ENCODE measurements at places on chromosomes 2 and 18.
A peak's percentile ranks its signal among the peaks of the same experiment; 100 is the strongest.

DNA sequence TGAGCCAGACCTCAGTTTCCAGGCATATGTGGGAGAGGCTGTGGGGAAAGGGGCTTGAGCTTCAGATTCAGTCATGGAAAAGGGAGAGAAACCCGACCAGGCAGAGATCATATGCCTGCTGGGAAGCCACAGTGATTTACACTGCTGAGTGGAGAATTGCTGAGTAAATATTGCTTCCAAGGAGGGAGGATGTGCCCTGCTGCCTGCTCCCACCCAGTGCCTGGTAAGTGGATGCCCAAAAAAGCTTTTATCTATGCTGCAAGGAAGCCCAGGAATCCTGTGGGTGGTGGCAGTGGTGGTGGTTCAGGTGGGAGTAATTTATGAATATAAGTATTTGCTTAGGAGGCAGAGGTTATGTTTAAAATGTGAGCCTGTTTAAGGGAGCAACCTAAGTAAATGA is 39.5 kb downstream of the INO80C start:
- DNase-seq = peak; percentile 17

GRCh38 chr18:32086881-32087280 is 4.8 kb upstream of the RNF138 start:
- DNase-seq = no peak

DNA sequence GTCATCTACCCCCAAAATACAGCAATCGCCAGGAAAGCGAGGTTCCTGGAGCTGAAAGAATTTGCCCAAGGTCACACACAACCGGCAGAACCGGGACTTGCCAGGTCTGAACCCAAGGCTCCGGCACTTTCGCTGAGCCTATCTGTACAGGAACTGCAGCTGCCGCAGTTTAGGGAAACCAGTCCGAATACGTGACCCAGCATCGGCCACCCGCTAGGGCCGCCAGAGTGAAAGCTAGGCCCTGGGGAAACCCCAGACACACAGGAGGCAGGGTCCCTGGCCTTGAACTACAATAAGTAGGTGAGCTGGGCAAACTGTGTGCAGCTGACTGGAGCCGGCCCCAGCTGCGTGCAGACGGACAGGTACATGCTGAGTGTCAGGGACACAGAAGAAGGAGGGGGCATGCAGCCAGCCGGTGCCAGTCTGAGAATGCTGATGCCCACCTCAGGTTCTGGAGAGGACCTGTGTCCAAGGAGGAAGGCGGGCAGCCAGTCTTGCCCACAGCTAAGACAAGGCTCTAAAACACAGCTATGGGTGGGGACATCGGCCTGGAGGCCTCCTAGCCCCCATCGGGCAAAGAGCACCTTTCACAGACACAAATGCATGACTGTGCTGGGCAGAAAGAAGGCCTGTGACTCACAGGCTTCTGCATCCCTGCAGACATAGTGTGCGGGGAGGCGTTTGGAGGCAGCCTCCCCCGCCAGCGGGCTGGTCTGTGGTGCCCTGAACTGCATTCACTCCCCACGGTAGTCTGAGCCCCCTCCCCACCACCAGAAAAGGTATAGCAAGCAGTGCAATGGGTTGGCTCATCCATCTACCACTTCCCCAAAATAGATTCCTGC is 107.4 kb upstream of the ID2 start:
- no peak for DNase-seq

- peak; percentile 37 for DNase-seq
These were observed 40.4 kb upstream of the FAM124B start for GRCh38 chr2:224442071-224442967.

DNA sequence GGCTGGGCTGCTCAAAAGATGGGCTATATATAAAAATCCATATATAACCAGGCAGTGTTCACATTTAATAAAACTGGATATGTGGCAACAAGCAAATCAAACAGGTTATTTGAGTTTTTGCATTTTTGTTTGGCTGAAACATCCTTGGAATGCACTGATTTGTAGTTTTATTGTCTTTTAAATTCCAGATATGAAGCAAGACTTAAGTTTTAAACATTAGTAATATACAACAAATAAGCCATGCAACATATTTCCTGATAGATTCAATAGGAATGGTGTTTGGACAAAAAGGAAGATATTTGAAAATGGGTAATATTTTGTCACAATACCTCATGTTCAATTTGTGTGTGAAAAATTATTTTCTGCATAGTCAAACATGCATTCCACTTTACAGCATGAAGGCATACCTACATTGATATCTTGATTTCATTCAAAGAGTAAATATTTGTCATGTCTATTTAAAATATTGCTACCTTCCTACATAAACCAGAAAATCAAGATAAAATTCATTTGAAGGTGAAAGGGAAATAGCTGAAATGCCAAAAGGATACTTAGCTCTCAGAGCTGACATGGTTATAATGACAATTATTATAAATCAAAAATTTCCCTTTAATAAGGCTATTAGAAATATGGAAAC is 132.3 kb upstream of the NETO1 start:
- no peak for DNase-seq

- DNase-seq = no peak
These were observed 408.7 kb upstream of the NRP2 start for GRCh38 chr2:205273627-205274026.

DNA sequence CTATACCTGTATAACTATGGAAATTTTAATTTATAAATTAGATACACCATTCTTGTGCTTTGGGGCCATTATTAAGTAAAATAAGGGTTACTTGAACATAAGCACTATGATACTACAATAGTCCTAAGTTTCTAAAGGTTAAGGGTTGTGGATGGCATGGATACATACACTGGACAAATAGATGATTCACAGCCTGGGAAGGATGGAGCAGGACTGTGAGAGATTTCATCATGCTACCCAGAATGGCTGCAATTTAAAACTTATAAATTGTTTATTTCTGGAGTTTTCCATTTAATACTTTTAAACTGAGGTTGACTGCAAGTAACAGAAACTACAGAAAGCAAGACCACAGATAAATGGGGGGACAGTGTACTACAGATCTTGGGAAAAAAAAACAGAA is 295.8 kb upstream of the ZNF804A start:
- DNase-seq = no peak

DNA sequence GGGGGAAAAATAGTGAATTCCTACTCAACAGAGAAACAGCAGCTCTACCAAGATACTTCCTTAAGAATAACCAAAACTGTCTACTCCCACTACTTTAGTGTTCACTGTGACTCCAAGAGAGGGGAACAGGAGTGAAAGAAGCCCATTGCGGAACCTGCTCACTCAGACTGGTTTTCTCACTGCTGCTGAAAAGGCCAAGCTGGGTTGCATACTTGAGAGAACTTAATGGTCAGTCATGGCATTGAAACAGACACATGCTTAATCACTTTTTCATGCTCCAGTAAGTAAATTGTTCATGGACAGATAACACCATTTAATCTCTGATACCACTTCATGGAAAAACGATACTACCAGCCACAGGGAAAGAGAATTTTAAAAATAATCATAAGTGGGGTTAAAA is 35.7 kb upstream of the SLC8A1 start:
- DNase-seq = no peak

DNA sequence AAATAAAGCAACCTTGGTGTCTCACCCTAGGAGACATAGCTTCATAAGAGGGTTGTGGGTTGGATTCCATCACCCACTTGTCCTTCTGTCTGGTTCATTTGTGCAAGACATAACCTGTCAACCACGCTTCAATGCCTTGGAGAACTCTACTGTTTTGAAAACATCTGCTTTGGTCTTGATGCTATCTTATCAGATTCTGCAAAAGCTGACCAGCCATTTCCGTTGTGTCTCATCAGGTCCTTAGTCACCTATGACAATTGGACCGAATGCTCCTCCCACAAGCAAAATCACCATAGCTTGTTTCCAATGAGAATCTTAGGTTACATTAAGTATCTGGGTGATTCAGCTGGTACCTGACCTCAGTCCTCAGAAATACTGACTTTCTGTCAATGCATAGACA is 35.4 kb downstream of the STAT4 start:
- no peak for DNase-seq

GRCh38 chr18:6434987-6435709 is 20.4 kb upstream of the L3MBTL4 start:
- no peak for DNase-seq

- DNase-seq = peak; percentile 58
These were observed 138.6 kb upstream of the SCN7A start for GRCh38 chr2:166632616-166633015.

- no peak for DNase-seq
These were observed 37.0 kb downstream of the ROCK1 start for GRCh38 chr18:21074336-21075323.

GRCh38 chr2:23545811-23546210 is 160.8 kb downstream of the KLHL29 start:
- no peak for DNase-seq

DNA sequence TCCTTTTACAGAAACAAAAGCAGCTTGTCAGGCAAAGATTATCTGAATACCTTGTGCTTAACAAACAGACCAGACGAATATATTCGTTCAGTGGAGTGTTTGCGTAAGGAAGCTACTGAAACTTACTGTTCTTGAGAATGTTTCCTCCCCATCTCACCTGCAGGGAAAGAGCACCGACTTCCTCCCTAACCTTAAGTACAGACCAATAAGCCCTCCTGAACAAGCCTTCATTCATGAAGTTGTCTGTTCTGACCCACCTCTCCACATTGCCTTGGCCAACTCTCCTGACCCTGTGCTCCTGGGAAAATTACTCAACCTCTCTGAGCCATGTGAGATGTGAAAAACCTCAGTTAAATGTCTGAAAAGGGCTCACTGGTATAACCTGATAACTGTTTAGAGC is 35.2 kb downstream of the STK39 start:
- no peak for DNase-seq

DNA sequence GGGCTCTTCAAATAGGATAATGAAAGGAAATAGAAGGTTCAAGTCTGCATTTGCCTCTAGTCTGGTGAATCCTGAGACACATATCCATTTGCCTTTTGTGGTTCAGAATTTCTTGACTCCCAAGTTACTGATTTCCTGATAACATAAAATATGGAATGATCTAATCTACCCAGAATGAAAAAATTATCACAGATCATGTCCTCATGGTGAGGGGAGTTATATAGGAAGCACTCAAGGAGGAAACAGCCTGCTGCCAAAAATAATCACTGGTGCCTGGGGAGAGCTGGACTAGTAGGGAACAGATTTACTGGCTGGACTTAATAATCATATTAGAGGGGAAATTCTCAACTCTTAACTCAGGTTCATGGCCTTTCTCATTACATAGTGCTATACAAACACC is 95.5 kb upstream of the STK17B start:
- DNase-seq = no peak

GRCh38 chr2:13543550-13543949 is 826.8 kb downstream of the TRIB2 start:
- no peak for DNase-seq

DNA sequence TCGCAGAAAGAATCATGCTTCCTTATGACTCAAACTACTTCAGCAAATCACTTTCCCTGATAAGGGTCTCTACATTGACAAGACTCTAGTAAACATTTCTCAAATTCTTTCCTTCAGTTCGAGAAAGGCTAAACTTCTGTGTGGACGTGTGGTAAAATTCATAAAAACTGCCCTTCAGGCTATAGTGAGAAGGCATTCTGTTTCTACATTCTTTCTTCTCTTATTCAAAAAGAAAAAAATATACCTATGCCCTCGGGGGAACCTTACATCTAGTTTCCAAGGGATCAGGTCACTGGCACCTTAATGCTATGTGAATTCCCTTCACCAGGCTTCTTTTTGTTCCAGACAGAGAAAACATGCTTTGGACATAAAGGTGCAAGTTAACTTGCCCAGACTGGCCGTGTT is 4.9 kb downstream of the VIT start:
- peak; percentile 10 for DNase-seq

- peak; percentile 76 for DNase-seq
These were observed 74.5 kb downstream of the SPATS2L start for GRCh38 chr2:200380833-200381542.

GRCh38 chr2:111653103-111653624 is 230.8 kb downstream of the ANAPC1 start:
- no peak for DNase-seq

DNA sequence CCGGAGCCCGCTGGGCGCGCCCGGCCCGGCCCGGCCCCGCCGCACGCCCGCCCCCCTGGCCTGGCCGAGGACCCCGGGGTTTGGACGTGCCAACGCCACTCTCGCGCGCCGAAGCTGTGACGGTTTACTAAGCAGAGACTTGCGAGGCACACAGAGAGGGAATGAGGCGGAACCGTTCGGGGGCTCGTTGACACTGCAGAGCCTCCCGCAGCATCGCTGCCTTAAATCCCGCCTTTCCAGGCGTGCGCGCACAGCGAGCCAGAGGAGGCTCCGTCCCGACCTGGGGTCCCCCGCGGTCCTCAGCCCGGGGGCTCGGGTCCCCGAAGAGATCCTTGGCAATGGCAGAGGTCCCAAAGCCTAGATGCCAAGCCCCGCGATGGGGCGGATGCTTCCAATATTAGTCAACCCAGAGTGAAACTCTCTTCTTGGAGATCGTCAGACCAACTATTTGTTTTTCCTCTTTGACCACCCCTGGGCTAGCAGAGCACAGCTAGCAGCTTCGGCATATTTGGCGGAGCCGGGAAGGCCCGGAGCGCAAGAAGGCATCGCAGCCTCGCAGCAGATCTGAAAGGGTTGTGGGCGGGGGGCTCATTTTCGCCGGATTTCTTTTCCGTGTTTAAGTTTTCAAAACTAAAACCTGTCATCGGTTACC is at the start of gene ZNF385B:
TSS of gene ZNF385B (minus strand) at position 197 of the 652 bp plus-strand sequence.
- DNase-seq = no peak

DNA sequence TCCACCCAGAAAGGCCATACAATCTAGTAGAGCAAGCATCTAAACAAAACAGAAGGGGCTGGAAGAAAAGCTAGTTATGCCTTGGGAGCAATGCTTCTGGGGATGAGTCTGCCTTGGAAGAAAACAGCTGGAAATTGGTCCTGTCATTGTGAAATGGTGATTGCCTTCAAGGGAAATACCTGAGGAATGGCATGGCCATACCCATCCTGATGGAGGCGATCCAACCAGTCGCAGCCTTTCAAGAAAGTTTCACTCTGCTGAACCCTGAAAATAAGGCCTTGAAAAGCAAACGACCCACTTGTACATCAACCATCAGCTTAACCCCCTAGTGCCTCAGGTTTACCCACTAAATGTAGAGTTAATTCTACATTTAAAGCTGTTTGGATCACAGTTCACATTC is 72.6 kb upstream of the PID1 start:
- DNase-seq = no peak

- DNase-seq = no peak
These were observed 734.5 kb upstream of the ACVR2A start for GRCh38 chr2:147110317-147110716.

GRCh38 chr2:62265106-62265505 is 69.2 kb downstream of the B3GNT2 start:
- no peak for DNase-seq

Data from fibroblast of villous mesenchyme (primary cell).